ENCODE measurements at places on chromosomes 4 and X. TPM values are rescaled to one million over a fixed set of nuclear protein-coding genes. Genes with fewer than 3 reads are reported as not detected.
A peak's percentile ranks its signal among the peaks of the same experiment; 100 is the strongest.

VAMP7 gene
- 19.7 TPM for total RNA-seq

F9 gene
- not detected for total RNA-seq

GRCh38 chr4:145066063-145066501 is 31.9 kb downstream of the ANAPC10 start:
- no peak for DNase-seq

- DNase-seq = no peak
These were observed 238.1 kb downstream of the DHRSX start for GRCh38 chrX:2262668-2263055.

DCX gene
- not detected for total RNA-seq

MGAT4D gene
- not detected for total RNA-seq

DNA sequence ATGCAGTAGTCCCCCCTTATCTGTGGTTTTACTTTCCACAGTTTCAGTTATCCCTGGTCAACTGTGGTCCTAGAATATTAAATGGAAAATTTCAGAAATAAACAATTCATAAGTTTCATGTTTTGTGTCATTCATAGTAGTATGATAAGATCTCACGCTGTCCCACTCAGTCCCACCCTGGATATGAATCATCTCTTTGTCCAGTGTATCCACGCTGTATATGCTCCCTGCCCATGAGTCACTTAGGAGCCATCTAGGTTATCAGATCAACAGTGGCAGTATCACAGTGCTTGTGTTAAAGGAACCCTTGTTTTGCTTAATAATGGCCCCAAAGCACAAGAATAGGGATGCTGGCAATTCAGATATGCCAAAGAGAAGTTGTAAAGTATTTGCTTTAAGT is 16.2 kb upstream of the SYTL4 start:
- no peak for DNase-seq

DNA sequence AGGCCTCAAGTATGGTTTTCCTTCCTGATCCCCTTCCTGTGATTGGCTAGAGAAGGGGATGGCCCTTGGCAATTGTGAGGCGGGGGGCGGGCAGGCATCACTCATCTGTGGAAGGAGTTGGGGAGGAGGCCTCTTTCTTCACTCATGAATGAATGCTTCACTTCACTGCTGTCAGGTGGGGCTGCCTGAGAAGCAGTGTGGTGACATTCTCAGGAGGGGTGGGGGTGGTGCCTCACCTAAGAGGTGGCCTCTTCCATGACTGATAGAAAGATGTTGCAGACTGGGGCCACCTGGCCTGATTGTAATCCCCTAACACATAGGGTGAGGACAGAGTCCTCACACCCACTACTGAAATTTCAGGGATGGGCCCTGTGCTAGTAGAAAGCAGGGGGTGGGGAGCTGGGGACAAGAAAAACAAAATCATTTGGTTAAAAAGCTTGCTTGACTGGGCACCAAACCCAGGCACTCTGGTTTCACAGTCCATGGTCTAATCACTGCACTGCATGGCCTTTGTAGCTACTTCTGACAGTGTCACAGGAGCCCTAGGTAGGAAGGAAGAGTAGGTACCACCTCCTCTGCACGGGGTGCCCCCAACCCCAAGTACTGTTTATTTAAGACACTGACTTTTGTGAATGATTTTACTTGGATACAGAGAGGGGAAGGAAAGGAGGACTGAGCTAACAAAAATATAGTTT is 5.6 kb upstream of the HOPX start:
- no peak for DNase-seq

SMARCA1 gene
- total RNA-seq = 89.8 TPM

DNA sequence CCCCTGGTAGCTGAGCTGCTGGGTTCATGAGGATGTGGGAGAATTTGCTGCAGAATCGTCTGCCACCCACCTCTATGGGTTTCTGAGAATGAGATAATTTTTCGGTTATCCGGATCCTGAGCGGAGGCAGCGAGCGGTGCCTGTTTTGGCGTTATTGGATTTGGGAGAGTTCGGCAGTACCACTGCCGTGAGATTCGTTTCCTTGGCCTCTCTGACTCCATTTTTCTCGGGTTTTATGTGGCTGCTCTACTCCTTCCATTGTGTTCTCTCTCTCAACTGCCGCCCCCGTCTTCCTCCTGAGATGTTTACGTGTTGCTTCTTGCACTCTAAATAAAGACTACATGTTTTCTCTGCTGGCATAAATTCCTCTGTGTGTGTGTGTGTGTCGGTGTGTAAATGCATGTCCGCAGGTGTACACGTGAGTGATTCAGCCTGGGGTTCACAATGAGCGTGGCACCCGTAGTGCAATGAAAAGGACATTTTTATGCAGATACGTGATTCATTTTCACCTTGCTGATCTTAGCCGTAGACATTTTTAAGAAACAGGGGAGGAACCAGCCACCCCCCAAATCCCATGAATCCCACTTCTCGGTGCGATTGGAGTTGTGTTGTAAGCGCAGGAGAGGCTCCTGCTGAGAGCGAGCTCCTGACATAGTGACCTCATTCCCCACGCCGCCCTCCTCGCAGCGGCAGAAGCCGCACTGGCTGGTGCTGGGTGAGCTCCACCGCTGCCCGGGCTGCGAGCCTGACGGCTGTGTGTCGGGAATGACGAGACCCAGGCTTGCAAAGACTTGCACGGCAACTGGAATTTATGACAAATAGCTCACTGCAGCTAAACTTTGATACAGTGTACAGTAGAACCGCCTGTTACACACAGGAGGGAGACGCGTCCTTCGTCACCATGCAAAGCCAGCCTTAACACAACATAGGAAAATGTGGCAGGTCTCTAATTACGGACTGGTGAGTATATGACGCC is 82.2 kb downstream of the STOX2 start:
- DNase-seq = peak; percentile 74

- no peak for DNase-seq
These were observed 109.0 kb upstream of the DDIT4L start for GRCh38 chr4:100299046-100299840.

UGT2B15 gene
- total RNA-seq = not detected

POF1B gene
- total RNA-seq = 34.2 TPM

GRCh38 chr4:128942607-128943006 is 133.1 kb downstream of the JADE1 start:
- DNase-seq = peak; percentile 31

Data from stomach (tissue), 19 donors.